ENCODE measurements at places on chromosomes 6 and 20. TPM values are rescaled to one million over a fixed set of nuclear protein-coding genes. Genes with fewer than 3 reads are reported as not detected.

The KCNK5 gene
- not detected for total RNA-seq

The TAAR9 gene
- not detected for total RNA-seq

The SNAP91 gene
- under 0.01 TPM for total RNA-seq

The GJA1 gene
- total RNA-seq: 896 TPM

The PRSS35 gene
- 9.7 TPM for total RNA-seq

The IL17F gene
- total RNA-seq: not detected
